ENCODE measurements at places on chromosomes 2 and 18.
A peak's percentile ranks its signal among the peaks of the same experiment; 100 is the strongest.

DNA sequence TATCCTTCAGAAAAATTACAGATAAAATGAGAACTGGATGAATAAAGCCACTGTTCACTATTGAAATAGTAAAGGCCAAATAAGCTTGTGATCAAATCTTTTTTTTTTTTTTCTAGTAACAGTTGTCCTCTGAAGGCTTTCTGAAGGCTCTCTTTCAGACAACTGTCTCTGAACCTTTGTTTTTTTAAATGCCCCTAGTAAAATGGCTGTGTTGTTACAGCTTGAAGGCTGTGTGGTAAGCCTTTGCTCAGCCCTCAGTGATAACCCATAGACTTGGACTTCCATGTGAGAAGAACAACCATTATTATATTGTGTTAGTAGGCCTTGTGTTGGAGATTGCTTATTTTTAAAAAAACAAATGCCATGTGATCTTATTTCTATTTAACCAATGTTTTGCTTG is 17.6 kb downstream of the FMNL2 start:
- DNase-seq, result no peak

DNA sequence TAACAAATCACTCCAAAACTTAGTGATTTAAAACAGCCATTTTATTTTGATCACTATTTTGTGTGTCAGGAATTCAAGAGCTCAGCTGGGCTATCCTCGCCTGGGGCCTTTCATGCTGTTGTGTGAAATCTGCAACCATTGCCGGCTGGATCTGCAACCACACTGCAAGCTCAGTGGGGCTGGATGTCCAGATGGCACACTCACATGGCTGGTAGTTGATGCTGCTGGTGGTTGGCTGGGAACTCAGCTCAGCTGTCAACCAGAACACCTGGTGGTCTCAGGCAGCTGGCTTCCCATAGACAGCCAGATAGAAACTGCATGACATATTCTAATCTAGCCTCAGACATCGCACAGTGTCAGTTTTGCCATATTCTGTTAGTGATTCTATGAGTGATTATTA is 30.6 kb upstream of the AP1S3 start:
- DNase-seq, result no peak

DNA sequence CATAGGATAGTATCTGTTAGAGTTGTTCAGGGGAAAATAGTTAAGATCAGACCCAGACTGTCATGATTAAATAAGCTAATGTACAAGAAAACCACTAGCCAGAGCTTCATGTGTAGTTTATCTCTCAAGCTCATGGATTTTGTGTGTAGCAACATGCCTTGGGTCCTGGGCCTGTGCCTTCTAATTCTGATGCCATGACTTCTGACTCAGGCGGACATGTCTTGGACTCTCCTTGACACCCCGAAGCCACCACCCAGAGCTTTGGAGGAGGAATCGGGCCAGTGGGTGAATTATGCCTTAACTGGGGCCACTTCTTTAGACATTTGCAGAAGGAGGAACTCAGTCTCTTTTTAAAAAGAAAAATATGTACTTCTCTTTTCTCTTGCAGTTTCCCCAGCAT is 68.7 kb downstream of the NPAS2 start:
- no peak for DNase-seq

DNA sequence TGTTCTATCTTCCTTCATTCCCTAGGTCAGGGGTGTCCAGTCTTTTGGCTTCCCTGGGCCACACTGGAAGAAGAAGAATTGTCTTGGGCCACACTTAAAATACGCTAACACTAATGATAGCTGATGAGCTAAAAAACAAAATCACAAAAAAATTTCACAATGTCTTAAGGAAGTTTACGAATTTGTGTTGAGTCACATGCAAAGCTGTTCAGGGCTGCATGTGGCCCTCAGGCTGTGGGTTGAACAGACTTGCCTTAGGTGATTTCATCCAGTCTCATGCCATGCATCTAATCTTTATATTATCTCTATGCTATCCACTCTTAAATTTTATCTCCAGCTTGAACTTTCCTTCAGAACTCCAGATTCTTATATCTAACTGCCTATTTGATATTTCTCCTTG is 80.1 kb downstream of the CCDC85A start:
- DNase-seq, result no peak

GRCh38 chr2:6213056-6213780 is 521.0 kb downstream of the SOX11 start:
- DNase-seq, result no peak

GRCh38 chr2:132566379-132566778 is 103.6 kb downstream of the LYPD1 start:
- no peak for DNase-seq

DNA sequence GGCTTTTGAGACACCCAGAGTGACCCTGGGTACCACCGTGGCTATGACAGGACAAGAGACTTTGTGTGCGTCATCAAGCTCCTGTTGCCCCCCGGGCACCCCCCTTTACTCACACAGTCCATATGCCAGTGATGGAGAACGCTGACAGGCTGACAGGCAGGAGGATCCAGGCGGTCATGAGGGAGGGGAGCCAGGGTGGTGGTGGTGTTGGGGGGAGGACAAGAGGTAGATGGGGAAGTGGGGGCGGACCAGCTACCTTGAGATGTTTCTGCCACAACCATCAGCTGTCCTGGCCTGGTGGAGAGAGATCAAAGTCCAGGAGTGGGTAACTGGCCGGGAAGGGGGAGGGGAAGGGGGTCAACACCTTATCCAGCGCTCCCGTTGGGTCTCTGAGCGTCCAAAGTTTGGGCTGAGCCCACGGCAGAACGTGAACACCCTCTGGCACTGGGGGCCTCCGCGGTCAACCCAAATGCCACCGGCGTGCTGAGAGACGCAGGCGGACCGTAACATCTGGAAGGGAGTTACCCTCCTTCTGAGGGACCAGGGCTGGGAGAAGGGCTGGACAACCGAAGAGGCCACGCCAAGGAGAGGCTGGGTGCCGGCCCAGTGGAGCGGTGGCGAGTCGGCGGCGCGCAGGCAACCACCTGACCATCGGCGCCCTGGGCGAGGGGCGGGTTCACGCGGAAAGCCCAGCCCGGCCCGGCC is 575 bp downstream of the TMEM150A start:
- no peak for DNase-seq

GRCh38 chr18:21598726-21599584 is 1.5 kb downstream of the ESCO1 start:
- DNase-seq, result no peak

GRCh38 chr2:236883819-236884218 is 201.9 kb upstream of the COPS8 start:
- no peak for DNase-seq

- peak; percentile 18 for DNase-seq
Observed at GRCh38 chr2:28516950-28517349, 21.1 kb downstream of the PLB1 start.

DNA sequence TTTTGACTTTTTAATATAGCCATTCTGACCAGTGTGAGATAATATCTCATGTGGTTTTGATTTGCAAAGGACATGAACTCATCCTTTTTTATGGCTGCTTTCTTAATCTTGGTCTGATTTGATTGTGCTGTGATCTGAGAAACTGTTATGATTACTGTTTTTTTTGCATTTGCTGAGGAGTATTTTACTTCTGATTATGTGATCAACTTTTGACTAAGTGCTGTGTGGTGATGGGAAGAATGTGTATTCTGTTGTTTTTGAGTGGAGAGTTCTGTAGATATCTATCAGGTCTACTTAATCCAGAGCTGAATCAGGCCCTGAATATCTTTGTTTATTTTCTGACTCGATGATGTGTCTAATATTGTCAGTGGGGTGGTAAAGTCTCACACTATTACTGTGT is 16.8 kb downstream of the SP140L start:
- peak; percentile 3 for DNase-seq

DNA sequence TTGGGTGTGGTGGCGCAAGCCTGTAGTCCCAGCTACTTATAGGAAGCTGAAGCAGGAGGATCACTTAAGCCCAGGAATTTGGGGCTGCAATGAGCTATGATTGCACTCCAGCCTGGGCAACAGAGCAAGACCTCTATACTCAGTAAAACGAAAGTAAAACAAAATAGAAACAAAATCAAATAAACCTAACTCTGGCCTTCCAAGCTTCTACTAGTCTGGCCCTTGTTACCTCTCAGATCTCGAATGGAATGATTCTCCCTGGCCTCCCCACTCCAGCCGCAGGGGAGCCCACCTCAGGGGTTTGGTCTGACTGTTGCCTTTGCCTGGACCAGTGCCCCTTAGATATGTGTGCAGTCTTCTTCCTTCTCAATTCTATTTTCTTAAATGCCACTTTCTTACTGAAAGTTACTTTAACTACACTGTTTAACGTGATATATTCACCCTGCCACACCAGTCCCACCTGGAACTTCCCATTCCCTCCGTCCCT is 160.0 kb upstream of the GCFC2 start:
- no peak for DNase-seq

- DNase-seq, result peak; percentile 15
Observed at GRCh38 chr2:134178138-134178877, 75.6 kb upstream of the MGAT5 start.

DNA sequence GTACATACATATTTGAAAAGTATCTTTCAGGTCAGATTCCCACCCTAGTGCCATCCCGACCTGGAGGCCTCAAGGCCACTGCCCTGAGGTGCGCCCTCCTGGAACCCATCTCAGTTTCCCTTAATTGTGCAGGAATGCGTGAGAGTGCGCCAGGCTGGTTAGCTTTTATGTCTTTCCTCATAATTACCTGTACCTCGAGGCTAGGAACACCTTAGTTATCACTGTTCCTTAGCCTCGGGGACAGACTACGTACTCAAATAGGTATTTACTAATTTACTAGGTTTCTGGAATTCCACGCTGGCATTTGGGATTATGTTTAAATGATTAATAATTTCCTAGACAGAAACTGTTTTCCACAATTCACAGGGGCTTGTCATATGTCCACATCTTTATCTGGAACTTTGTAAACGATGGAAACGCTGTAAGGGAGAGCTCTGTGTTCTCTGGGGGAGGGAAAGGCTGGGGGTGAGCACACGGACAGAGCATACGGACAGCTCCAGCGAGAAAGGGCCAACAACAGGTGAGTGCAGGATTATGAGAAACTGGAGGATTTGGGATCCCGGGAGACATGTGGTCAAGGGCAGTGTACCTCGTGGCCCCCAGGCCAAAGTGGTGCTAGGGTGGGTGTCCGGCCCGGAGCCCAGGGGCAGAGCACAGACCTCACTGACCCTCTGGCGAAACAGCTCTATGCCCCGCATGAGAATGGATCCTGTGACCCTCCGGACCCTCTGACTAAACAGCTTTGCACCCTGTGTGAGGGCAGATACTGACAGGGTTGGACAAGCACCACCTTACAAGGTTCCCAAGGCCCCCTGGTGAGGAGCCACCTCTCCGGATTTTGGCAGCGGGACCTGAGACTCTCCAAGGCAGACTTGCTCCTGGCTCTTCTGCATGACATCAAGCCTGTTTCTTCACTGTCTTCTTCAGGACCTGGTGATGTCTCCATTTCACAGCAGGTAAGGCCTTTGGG is 102.0 kb upstream of the PXDN start:
- DNase-seq, result no peak

DNA sequence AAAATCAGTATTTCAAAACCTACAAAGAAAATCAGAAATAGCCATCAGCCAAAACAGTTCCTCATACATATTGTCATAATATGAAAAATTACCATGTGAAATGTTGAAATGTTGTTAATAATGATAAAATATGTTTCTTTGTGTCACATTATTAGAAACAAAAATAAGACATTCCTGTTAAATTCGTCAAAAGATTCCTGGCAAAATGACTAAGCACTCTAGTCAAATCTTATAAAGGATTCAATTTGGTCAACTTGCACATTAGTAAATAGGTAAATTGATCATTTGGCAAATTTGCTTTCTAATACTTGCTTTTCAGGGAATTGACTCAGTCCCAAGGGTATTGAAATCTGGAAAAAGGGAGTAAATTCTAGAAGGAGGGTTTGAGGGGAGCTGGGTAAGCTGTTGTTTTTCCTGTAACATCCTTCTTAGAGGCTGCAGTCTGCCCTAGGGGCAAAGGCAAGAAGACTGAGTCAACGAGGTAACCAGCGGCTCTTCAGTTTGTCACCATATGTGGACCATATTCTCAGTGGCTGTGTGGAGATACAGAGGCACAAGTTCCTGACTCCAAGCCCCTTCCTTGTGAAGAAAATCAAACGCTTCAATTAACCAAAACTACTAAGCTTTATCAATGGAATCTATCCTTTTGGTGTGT is 482.3 kb downstream of the TNS1 start:
- no peak for DNase-seq

- DNase-seq, result no peak
Observed at GRCh38 chr2:44230378-44230777, 44.9 kb upstream of the SLC3A1 start.

DNA sequence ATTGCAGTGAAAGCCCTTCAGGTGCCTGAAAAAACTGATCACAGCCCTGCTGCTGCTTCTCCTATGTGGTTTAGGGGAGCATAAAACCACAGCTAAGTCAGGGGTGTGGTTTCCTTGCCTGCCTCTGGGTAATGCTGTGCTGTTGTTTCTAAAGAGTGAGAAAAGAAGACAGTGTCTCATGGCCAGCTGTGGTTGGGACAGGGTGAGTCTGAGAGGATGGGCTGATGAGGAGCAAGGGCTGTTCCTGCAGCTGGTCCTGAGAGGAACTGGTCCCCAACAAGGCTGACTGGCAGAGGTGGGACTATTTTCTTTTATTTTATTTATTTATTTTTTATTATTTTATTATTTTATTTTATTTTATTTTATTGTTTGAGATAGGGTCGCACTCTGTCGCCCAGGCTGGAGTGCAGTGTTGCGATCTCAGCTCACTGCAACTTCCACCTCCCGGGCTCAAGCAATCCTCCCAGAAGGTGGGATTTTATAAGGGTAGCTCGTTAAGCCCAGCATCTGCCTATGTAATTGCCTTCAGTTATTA is 236.7 kb downstream of the FHOD3 start:
- DNase-seq, result peak; percentile 50

- no peak for DNase-seq
Observed at GRCh38 chr2:71611247-71611646, 157.9 kb downstream of the DYSF start.

- DNase-seq, result no peak
Observed at GRCh38 chr2:71599038-71599437, 145.7 kb downstream of the DYSF start.

- DNase-seq, result peak; percentile 79
Observed at GRCh38 chr2:20421988-20422370, 24.9 kb upstream of the RHOB start.

DNA sequence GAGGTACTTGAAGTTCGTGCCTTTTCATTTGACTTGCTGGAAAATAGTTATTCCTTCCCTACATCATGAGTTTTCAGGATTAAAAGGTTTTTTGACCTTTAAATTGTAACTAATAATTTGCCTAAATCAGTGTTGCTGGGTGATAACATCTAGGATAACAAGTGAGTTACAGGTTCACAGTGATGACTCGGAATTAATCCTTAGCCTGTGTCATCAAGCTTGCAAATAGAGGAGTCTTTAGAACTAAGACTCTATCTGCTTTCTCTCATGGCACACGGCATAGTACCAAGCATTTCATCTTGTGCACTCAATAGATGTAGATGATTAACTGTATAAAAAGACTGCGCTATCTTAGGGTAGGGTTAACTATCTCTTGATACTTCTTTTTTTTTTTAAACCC is 79.5 kb downstream of the CAMKMT start:
- no peak for DNase-seq

- peak; percentile 89 for DNase-seq
Observed at GRCh38 chr2:225735844-225736243, 336.3 kb downstream of the NYAP2 start.

GRCh38 chr2:175815537-175815936 is 186.5 kb downstream of the LNPK start:
- DNase-seq, result peak; percentile 44

Measured in astrocyte (in vitro differentiated cells and primary cell).